ENCODE measurements at places on chromosomes 11 and 22. TPM values are rescaled to one million over a fixed set of nuclear protein-coding genes. Genes with fewer than 3 reads are reported as not detected.

Gene TSSK2
- not detected for polyA plus RNA-seq

GRCh38 chr11:123518496-123519054 lies 88.5 kb downstream of the GRAMD1B start:
- no peak for DNase-seq

DNA sequence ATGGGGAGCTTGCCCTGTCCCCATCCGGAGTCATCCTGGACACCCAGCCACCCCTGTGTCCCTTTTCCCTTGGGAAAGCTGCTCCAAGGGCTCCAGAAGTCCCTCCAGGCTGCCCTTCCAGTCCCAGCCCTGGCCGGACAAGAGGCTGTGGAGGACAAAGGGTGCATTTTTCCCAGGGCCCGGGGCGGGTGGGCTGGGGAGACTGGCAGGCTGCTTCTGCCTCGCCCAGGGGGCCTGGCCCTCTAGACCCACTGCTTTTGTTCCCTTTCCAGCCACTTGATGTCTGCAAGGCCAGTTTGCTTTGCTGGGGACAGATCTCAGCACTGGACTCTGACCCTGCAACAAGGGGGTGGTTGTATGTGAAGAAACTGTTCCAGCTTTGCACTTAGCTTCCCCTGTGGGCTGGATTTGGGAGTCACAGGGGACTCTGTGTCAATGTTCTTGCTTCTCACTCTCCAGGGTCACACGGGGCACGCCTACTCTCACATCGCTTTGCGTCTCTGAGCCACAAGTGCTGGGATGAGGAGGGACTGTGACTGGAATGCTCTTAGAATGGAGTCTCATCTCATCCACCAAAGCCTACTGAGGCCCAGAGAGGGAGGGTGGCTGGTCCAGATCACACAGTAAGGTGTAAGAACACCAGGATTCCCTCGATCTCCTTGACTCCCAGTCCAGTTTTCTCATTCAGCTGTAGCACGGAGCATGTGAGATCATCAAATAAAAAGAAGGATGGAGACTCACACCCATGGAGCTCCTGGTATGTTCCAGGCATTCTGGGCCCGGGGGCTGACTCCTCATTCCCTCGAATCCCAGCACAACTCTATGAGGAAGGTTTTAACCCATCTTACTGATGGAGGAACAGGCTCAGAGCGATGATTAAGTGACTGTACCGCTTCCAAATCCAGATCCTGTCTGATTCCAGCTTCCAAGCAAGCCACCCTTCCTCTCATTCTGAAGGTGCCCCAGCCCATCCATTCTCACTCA lies 59.9 kb downstream of the FBXO7 start:
- DNase-seq: no peak

- no peak for DNase-seq
Observed at GRCh38 chr22:23145878-23146470, 697 bp downstream of the RAB36 start.

GRCh38 chr22:23829845-23830372 lies 8.9 kb downstream of the DERL3 start:
- peak; percentile 35 for DNase-seq

DNA sequence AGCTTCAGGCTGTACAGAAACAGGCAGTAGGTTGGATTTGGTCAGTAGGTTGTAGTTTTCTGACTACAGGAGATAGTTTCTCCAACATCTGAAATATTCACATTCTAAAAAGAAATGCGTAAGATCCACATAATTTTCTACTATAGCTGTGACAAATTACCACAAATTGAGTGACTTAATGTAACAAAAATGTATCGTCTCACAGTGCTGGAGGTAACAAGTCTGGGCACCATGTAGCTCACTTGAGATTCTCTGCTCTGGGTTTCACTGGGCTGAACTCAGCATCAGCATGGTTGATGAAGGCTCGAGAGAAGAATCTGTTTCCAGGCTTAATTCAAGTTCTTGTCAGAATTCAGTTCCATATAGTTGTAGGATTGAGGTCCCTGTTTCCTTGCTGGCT lies 350.9 kb upstream of the CCDC179 start:
- no peak for DNase-seq

- no peak for DNase-seq
Observed at GRCh38 chr11:41134971-41135370, 324.5 kb downstream of the LRRC4C start.

GRCh38 chr22:16559056-16559955 lies 33.3 kb downstream of the CCT8L2 start:
- no peak for DNase-seq

Measured in SK-N-SH (cell line).